ENCODE measurements at places on chromosomes 6 and 20. TPM values are rescaled to one million over a fixed set of nuclear protein-coding genes. Genes with fewer than 3 reads are reported as not detected.

GRCh38 chr6:119324718-119325117 lies 24.8 kb downstream of the MAN1A1 start:
- peaks cover 4% of the 10 kb centered on the region for H3K4me1 ChIP-seq
- H3K4me3 ChIP-seq = no peak overlapping the region

DNA sequence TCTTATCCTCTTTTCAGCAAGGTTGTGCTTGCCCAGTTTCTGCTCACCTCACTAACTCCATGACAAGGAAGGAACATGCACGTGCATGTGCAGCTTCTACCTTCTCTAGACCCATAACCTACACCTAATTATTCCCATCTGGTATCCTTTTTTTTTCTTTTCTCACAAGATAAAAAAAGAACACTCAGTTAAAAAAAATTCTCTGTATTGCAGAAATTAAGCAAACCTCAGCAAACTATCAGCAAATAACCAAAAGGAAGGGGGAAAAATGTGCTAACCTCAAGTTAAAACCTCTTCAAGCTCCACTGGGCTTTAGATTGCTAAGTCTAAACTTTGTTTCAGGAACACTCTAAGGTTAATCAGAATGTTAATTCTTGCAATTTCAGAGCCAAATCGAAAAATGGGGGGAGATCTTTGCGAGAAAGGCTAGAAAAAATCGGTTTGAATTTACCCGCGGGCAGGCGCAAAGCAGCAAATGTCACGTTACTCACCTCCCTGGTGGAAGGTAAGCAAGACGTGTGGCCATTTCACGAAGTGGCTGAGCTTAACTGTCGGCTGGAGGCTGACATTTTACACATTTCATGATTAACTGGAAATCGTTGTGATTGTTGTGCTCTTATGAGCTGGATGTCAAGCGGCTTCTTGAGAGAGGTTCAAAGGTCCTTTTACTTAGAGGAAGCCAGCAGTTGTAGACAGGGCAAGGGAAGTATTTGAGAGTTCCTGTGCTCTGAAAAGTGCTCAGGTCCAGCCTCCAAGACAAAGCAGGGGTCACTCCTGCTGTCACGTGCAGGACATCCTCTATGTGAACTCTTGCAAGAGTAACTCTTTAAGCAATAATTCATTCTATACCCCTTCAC lies 19.1 kb downstream of the TFAP2B start:
- H3K36me3 ChIP-seq = no peaks in the 10 kb centered on the region
- H3K27ac ChIP-seq = no peak overlapping the region
- H3K27me3 ChIP-seq = peaks cover 99% of the 10 kb centered on the region
- no peak overlapping the region for H3K4me3 ChIP-seq
- DNase-seq = no peak

RTN4IP1 gene
- 19.2 TPM for total RNA-seq

GRCh38 chr20:46351357-46352058 lies 43.2 kb upstream of the CDH22 start:
- H3K4me3 ChIP-seq = no peak overlapping the region
- DNase-seq = no peak
- peaks cover 36% of the 10 kb centered on the region for H3K4me1 ChIP-seq
- peak overlapping the region; percentile 96 for H3K27ac ChIP-seq
- peaks cover 13% of the 10 kb centered on the region for H3K36me3 ChIP-seq

DNA sequence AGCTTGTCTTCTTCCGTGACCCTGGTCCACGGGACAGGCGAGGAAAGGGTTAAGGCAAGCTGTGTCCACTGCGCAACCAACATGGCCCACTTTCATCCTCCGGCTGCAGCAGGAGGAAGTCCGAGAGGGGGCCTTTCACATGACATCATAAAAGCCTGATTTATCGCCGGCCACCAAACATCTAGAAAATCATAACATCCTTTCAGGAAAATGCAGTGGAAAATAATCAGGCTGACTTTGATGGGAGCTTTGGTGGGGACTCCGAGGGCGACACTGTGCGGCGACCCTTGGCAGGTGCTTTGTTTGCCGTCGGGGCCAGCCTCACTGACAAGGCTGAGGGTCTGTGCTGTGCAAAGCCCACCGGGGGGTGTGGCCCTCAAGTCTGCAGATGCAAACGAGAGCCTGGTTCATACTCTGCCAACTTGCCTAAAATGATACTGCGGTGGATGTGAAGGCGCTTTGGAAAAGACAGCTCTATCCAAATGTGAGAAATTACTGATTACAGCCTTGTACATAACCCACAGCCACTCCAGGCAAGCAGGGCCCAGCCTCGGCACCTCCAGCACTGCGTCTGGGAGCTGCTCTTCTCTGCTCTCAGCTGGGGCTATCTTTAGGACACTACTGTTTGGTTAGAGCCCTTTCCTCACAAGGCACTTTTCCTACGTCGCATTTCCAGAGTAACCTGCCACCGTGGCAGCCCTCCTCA lies 25.7 kb downstream of the FOXC1 start:
- DNase-seq = no peak
- peaks cover 4% of the 10 kb centered on the region for H3K27me3 ChIP-seq
- H3K36me3 ChIP-seq = no peaks in the 10 kb centered on the region
- H3K4me1 ChIP-seq = no peaks in the 10 kb centered on the region

DNA sequence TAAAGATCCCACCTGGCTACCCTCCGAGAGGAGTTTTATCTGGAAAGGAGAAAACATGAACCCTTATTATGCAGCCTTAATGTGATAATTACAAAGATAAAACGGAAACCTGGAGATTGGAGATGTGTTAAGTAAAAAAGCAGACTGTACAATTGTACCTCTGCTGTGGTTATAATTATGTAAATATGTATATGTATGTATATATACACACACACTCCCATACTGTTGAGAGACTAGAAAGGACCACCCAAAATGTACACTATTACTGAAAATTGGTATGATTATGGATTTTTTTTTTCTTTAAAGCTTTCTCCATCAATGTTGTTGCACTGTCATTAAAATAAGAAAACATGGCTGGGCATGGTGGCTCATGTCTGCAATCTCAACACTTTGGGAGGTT lies 72.1 kb upstream of the BCLAF1 start:
- no peaks in the 10 kb centered on the region for H3K4me1 ChIP-seq
- H3K4me3 ChIP-seq = no peak overlapping the region
- DNase-seq = no peak
- H3K36me3 ChIP-seq = peaks cover 49% of the 10 kb centered on the region

GRCh38 chr6:38034274-38034914 lies 214.9 kb downstream of the ZFAND3 start:
- DNase-seq = no peak
- H3K36me3 ChIP-seq = no peaks in the 10 kb centered on the region
- H3K4me1 ChIP-seq = peaks cover 44% of the 10 kb centered on the region
- H3K27me3 ChIP-seq = no peaks in the 10 kb centered on the region
- H3K4me3 ChIP-seq = no peak overlapping the region

SERAC1 gene
- total RNA-seq = 12.5 TPM

GRCh38 chr6:119521251-119521650 lies 171.7 kb upstream of the MAN1A1 start:
- H3K4me3 ChIP-seq = no peak overlapping the region
- no peaks in the 10 kb centered on the region for H3K36me3 ChIP-seq
- H3K4me1 ChIP-seq = no peaks in the 10 kb centered on the region
- no peak overlapping the region for H3K27ac ChIP-seq
- no peak for DNase-seq

DNA sequence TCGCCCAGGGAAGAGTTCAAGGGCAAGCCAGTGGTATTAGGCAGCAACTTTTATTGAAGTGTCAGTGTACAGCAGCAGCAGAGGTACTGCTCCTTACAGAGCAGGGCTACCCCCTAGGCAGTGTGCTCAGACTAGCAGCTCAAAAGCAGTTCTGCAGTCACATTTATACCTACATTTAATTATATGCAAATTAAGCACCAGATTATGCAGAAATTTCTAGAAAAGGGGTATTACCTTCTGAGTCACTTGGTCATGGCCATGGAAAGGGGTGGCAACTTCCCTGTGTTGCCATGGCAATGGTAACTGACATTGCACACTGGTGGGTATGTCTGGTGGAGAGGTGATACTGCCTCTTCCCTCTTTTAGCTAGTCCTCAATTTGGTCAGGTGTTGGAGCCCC lies 2.1 kb upstream of the ZKSCAN4 start:
- peaks cover 33% of the 10 kb centered on the region for H3K27me3 ChIP-seq
- peaks cover 12% of the 10 kb centered on the region for H3K4me1 ChIP-seq
- no peak overlapping the region for H3K27ac ChIP-seq
- DNase-seq = no peak
- H3K4me3 ChIP-seq = no peak overlapping the region

CABLES2 gene
- 7.5 TPM for total RNA-seq

RBBP8NL gene
- 1.4 TPM for total RNA-seq

CFAP61 gene
- total RNA-seq = 0.18 TPM

SLC35D3 gene
- total RNA-seq = 0.37 TPM

GRCh38 chr6:101534821-101535220 lies 141.3 kb downstream of the GRIK2 start:
- H3K36me3 ChIP-seq = no peaks in the 10 kb centered on the region
- no peak overlapping the region for H3K27ac ChIP-seq
- peaks cover 4% of the 10 kb centered on the region for H3K4me1 ChIP-seq
- no peaks in the 10 kb centered on the region for H3K27me3 ChIP-seq
- DNase-seq = no peak

DNA sequence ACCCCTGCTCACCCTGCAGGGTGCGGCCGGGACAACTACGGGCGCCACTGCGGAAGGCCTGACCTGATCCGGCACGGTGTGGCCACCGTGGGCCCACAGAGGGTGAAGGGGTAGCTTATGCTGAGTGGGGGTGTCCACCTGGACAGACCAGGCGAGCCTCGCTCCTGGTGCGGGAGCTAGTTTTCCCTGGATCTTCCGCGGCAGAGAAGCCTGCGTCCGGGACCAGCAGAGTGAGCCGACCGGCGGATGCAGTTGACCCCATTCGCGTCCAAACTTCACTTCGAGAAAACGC lies 38.2 kb downstream of the NCR2 start:
- peaks cover 98% of the 10 kb centered on the region for H3K27me3 ChIP-seq
- DNase-seq = no peak
- peak overlapping the region; percentile 65 for H3K4me3 ChIP-seq
- H3K36me3 ChIP-seq = no peaks in the 10 kb centered on the region

DNA sequence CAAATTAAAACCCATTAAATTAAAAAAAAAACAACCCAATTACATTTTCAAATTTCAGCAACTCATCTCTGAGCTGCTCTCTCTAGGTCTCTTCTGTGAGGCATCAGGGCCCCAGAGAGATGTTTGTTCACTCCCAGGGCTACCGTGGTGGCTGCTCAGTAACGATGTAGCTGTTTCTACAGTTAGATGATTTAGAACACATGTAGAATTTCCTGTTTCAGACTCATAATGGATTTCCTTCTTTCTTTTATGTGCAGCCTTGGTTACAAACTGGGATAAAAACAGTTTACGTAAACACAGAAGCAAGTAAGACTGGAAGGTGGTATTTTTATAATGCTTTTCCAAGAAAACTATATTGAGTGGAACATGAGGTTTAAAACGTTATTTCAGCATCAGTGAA lies 116.1 kb upstream of the CCN2 start:
- no peak overlapping the region for H3K4me3 ChIP-seq
- no peak for DNase-seq
- no peaks in the 10 kb centered on the region for H3K27me3 ChIP-seq

NNAT gene
- 59.8 TPM for total RNA-seq

PNLDC1 gene
- total RNA-seq = 0.39 TPM

DNA sequence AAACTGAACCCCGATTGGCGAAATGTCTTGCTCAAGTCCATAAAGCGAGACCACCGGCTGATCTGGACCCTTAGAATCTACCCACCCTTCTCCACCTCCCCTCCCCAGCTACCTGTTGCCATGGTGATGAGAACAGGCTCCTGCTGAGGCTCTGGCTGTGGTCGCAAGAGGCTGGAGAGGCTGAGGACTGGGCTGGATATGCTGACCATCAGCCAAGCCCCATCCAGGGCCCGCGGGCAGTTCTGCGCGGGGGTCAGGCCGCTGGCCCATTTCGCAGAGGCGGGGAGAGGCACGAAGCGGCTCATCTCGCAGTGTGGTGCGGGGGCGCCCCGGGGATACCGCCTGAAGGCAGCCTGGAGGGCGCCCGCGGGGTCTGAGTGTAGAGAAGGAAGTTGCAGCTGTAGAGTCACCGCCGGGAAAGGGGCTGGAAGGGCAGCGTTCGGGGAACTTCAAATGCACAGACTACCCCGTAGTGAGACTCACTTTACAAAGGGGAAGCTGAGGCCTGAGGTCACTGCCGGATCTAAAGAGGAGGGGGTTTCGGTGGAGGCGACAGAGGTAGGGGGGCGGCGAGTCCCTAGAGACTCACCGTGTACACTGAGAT lies 671 bp downstream of the TAPBP start:
- peaks cover 35% of the 10 kb centered on the region for H3K4me1 ChIP-seq
- peak overlapping the region; percentile 93 for H3K27ac ChIP-seq
- H3K27me3 ChIP-seq = no peaks in the 10 kb centered on the region

GINS1 gene
- 70.4 TPM for total RNA-seq

SULF2 gene
- total RNA-seq = 37.5 TPM

GRCh38 chr6:41784581-41785171 lies 2.8 kb upstream of the TOMM6 start:
- H3K27me3 ChIP-seq = peaks cover 54% of the 10 kb centered on the region
- DNase-seq = no peak
- H3K4me1 ChIP-seq = peaks cover 32% of the 10 kb centered on the region
- peak overlapping the region; percentile 24 for H3K4me3 ChIP-seq
- H3K27ac ChIP-seq = no peak overlapping the region
- H3K36me3 ChIP-seq = peaks cover 9% of the 10 kb centered on the region

MICA gene
- total RNA-seq = 12.9 TPM

DNA sequence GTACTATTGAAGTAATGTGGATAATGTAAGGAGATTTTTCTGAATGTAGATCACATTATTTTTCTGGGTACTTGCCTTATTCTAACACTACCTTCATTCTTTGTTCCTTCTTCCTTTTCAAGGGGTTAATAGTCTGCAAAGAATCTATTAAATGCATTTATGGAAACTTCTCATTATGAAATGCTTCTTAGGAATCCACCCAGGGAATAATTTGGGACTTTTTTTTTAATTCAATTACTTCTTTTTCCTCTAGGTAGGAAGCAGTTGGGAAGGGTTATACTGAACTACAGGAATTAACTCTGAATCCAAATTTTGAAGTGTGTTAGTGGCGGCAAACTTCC lies 173.1 kb downstream of the FOXA2 start:
- H3K4me3 ChIP-seq = no peak overlapping the region
- H3K27me3 ChIP-seq = peaks cover 29% of the 10 kb centered on the region
- H3K4me1 ChIP-seq = peaks cover 8% of the 10 kb centered on the region
- DNase-seq = no peak
- no peak overlapping the region for H3K27ac ChIP-seq

GRCh38 chr6:137830511-137830911 lies 36.5 kb upstream of the TNFAIP3 start:
- H3K36me3 ChIP-seq = no peaks in the 10 kb centered on the region
- no peak for DNase-seq
- H3K4me3 ChIP-seq = no peak overlapping the region
- H3K27ac ChIP-seq = no peak overlapping the region
- H3K27me3 ChIP-seq = no peaks in the 10 kb centered on the region

GRCh38 chr20:34886122-34886521 lies 9.7 kb downstream of the ACSS2 start:
- DNase-seq = no peak
- no peaks in the 10 kb centered on the region for H3K4me1 ChIP-seq
- no peaks in the 10 kb centered on the region for H3K27me3 ChIP-seq
- H3K27ac ChIP-seq = no peak overlapping the region
- H3K36me3 ChIP-seq = peaks cover 17% of the 10 kb centered on the region

THBS2 gene
- 33.5 TPM for total RNA-seq
